Fibroblast of skin of scalp (primary cell): ENCODE measurements at places on chromosomes 5 and 9.

DNA sequence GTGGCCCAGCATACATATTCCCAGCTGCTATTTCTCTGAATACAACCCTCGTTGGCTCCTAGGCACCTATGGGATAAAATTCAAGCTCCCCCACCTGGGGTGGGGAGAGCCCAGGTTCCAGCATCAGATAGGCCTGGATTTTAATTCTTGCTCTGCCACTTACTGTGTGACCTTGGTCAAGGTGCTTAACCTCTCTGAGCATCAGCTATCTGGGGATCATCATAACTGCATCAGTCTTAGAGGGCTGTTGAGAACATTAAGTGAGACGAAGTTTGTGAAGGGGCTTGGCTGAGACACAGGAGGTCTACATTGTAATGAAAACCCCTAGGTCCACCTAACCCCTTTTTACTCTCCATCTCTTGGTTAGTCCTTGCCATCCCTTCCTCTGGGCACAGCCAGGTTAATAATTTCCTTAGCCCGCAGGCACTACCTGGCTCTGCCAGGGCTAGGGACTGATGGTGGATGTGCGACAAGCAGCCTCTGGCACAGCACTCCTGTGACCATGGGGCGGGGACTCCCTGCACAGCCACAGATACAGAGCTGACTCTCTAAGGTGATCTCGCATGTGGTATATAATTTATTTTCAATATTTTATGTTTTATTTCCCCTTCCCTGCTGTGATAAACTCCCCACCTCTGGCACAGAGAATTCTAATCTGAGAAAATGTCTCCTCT lies 68.7 kb downstream of the CRB2 start:
- no peak for DNase-seq

DNA sequence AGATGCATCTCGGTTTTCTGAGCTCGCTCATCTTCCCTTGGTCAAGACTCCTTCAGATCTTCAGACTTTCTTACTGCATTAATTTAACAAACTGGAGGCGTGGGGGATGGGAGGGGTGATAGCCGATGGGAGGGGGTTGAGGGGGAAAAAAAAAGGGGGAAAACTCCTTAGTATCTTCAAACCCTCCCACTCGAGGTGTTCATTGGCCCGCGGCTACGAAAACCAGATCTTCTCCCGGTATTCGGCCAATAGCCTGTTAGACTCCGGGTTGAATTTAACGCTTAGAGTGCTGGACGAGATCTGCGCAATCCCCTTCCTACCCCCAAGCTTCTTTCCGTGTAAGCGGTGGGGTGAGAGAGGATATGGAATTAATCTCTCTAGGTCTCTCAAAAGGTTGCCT lies 689 bp upstream of the GLRA1 start:
- no peak for DNase-seq

- DNase-seq: no peak
Measured at GRCh38 chr5:76556511-76557221, 66.5 kb downstream of the F2RL2 start.

DNA sequence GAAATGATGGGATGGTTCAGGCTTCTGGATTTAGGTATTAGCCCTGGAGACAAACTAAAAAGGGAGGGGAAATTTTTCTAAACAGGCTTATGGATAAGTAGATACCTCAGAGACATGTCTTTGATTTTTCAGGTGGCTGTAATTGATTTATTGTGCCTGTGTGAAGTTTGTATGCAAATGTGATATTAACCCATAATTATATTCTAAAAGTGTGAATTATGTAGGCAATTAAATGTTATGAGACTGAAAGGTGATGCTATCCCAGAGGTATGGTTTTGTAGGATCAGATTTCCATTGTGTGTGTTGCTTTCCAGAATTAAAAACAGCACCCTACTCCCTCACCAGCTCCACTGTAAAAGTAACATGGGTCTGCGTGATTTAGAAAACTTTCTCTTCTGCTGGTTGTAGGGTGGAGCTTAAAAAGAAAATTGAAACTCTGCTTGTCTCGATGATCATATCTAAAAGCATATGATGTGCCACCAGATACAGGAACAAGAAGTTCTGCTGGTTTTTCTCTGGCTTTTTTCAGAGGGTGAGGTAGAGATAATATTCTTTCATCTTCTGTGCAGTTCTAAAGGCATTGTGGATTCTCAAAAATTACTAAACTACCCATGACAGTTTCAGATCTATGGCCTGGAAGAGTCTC lies 71.8 kb upstream of the TAF11L2 start:
- DNase-seq: no peak

GRCh38 chr5:59125011-59125961 lies 542.4 kb downstream of the RAB3C start:
- DNase-seq: peak; percentile 31

- DNase-seq: no peak
Measured at GRCh38 chr5:41338136-41338675, 124.9 kb upstream of the C6 start.

- DNase-seq: no peak
Measured at GRCh38 chr9:130180516-130180915, 8.3 kb downstream of the NCS1 start.

GRCh38 chr5:96699186-96699820 lies 37.1 kb downstream of the CAST start:
- DNase-seq: no peak

DNA sequence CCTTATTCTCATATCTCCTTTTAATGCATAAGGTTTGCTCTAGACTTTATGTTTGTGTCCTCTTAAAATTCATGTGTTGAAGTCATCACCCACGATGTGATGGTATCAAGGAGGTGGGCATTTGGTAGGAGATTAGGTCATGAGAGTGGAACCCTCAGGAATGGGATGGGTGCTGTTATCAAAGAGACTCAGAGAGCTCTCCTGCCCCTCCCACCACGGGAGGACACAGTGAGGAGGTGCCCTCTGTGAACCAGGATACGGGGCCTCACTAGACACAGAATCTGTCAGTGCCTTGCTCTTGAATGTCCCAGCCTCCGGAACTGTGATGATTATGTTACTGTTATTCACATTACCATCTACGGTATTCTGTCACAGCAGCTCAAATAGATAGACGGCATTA lies 359.0 kb downstream of the IRX1 start:
- no peak for DNase-seq

DNA sequence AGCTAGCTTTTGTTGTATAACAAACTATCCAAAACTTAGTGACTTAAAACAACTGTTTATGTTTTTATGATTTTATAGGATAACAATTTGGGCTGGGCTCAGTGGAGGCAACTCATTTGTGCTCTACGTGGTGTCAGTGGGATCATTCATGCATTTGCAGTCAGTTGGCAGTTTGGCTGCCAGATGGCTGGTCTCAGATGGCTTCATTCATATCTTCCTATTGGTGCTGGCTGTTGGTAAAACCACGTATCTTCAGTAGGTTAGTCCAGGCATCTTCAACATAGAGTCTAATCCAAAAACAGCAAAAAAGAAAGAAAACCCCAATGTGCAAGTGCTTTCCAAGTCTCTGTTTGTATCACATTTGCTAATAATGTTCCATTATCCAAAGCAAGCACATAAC lies 51.7 kb upstream of the RIC1 start:
- DNase-seq: no peak

DNA sequence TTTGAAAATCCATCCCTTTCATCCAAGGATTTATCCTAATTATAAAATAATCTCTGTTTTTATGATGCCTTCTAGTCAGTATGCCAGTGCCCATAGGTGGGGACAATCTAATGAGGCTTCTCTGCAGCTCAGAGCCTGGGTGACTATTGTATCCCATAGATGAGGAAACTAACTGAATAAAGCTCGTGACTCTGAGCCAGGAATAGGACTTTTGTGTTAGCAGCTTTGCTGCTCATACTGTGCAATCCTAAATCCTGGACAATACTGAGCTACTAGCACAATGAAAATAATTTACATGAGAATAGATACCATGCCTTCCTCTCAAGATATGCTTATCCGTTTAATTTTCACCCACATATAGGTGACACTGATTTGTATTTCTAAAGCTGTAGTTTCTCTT lies 443.0 kb downstream of the PLK2 start:
- DNase-seq: no peak

DNA sequence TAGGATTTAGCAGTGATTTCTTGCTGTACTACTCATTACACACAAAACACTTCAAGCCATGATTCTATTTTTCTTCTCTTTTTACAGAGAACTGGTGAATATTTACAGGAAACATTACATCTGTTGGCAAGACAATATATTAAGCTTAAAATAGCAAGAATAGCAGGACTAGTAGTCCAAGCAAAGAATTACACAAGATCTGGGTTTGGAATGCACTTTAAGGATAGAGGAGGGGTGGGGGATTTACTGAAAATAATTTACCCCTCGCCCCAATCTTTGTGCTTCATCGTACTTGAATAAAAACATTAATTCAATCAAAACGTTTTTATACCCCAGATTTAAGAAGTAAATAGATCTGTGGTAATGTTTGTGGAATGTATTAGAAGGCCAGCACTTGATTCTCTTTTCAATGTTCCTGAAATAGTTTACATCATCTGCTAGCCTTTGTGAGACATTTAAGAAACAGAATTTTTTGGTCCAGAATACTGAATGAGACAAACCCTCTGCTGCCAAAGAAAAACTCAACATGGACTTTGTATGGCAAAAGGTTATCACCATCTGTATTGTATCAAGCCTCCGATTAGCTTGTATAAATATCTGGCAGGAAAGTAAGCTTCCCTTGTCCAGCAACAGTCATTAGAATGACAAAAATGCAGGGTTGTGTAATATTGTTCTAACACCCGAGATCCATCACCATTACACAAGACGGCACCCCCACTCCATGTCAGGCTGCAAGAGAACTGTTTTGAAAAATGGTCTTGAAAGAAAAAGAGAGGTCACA lies 23.8 kb downstream of the SVEP1 start:
- DNase-seq: peak; percentile 88

- DNase-seq: no peak
Measured at GRCh38 chr9:126399251-126399650, 72.6 kb downstream of the MVB12B start.

- DNase-seq: peak; percentile 78
Measured at GRCh38 chr5:96256795-96257470, 176.1 kb downstream of the PCSK1 start.

DNA sequence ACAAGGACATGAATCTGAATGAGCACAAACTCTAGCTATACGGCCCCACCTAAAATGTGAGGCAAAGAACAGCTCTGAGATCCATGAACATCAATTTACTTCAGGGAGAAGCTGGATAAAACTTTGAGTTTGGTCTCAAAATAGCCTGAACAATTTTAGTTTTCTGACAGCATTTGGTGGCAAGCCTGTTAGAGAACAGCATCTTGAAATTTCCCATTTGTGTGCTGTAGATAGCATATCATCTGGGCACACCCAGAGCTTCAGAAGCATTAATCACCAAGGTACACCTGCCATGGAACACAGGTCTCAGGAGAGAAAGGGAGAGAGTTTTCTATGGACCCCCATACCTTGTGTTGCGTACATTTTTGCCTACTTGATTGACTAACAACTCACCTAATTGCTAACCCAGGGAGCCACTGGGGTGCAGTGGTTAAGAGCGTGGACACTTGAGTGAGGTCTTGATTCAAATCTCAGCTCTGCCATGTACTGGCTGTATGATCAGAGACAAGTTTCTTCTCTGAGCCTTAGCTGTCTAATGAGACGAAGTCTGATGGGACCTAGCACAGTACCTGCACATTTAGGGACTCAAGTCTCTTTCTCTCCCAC lies 264.9 kb downstream of the PIK3R1 start:
- no peak for DNase-seq

DNA sequence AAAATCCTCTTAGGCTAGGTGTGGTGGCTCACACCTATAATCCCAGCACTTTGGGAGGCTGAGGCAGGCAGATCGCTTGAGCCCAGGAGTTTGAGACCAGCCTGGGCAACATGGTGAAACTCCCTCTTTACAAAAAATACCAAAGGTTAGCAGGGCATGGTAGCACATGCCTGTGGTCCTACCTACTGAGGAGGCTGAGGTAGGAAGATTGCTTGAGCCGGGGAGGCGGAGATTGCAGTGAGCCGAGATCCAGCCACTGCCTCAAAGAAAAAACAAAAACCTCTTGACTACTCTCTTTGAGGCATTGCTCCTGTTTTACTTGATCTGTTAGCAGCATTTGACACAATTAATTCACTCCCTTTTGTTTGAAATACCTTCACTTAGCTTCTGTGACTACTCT lies 20.7 kb downstream of the KIF2A start:
- DNase-seq: no peak

DNA sequence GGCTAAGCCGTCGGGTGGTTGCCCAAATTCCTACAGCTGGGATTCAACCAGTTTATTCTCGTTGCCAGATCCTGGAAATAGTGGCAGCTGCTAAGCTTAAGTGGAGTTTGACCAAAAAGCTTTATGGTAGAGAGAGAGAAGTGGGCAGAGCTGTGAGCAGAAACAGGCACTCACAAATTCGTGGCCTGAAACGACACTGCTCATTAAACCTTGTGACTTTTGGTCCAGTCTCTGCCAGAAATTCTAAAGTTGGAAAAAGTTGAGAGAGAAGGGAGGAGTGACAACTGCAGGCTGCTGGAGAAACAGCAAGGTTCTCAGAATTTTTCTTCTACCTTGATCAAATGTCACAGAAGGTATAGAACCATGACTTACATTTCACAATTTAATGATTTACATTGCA lies 131.5 kb downstream of the MTX3 start:
- DNase-seq: no peak

DNA sequence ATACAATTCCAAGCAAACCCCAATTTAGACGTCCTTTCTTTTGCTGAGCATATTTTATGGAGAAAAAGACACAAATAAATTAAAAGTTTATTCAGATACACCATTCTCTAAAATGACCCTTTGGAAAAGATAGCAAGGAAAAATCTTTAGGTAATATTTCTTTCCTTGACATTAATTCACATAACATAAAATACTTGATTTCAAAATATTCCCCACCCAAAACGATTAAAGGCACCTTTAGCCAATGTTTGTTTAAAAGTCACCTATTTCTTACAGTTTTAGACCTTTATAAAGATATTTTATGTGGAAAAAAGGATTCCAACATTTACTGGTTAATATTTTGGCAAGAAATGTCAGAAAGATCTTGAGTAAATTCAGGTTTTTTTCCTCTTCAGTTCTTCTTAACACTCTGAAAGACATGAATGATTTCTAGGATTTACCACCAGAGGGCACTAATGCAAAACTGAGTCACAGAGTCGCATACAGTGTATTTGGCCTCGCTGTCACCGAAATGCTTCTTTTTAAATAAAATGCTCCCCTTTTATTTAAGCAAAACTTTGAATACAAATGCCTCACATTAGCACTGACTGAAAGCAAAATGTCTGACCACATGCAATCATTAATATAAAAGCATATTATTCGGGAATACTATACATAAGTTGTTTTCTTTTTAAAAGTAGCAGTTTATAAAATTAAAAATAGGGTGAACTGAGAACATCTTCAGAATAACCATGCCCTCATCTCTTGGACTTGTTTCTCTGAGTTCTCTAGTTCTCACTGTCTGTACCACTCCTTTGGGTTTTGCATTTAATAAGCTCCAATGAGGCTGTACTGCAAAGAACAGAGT lies 122.5 kb downstream of the SLC1A3 start:
- DNase-seq: peak; percentile 66

GRCh38 chr9:92151691-92152393 lies 36.6 kb upstream of the SPTLC1 start:
- DNase-seq: peak; percentile 73

GRCh38 chr9:124527781-124528180 lies 20.6 kb upstream of the NR5A1 start:
- no peak for DNase-seq
